ENCODE measurements at places on chromosomes 16 and 17.

DNA sequence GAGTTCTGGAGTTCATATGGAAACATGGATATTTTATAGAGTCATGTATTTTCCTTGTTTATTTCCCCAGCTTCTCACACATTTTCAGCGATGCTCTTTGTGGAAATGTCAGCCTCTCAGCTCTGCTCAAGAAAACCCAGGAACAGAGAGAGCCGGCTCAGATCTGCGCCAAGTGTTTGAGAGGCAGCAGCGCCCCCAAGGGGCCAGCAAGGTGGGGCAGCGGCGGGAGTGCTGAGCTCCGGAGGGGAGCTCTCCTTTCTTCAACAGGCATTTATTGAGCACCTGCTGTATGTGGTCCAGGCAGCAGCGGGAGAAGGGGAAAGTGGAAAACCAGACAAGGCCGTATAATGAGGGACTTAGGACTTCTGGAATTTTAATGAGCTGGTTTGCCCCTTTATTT lies 421.1 kb upstream of the C16orf82 start:
- DNase-seq: no peak

DNA sequence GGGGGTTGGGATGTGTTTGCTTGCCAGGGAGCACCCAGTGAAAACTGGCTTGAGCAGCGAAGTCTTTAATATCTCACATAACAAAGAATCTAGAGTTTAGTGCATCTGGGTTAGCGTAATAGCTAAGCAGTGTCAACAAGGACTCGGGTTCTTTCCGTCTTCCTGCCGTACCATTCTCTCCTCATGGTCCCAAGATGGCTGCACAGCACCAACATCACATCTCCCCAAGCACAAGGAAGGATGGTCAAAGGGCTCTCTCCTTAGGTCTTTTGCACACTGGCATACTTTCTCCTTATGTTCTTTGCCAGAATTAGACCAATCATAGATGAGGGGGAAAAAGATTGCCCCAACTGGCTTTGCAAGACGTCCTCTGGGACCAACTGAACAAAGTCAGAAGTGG lies 30.9 kb downstream of the CRISPLD2 start:
- DNase-seq: no peak

DNA sequence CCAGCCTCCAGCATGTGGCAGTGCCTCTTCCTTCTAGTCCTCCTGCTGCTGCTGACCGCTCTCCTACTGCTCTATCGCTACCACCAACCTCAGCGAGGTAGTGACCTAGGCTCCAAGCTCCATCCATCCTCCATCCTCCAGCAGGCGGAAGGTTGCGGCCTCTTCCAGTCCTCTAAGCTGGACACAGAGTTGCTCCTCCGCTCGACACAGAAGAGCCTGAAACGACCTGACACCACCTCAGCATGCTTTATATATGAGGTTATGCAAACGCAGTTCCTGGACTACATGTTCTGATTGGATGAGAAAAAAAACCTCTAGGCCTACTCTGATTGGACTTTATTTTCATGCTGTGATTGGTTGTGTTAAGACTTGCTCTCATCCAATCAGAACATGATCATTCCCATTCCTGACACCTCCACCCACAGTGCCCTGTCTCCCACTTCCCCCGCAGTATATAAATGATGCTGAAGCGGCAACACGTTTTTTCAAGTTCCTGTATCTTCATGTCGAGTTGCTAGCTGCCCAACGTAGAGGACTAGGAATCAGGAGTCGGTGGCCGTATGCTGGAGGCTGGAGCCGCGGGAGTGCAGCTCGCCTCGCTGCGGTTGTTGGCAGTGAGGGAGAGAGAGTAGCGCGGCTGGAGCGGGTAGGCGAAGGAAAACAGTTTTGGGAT lies 398.1 kb downstream of the KCNJ18 start:
- DNase-seq: no peak

DNA sequence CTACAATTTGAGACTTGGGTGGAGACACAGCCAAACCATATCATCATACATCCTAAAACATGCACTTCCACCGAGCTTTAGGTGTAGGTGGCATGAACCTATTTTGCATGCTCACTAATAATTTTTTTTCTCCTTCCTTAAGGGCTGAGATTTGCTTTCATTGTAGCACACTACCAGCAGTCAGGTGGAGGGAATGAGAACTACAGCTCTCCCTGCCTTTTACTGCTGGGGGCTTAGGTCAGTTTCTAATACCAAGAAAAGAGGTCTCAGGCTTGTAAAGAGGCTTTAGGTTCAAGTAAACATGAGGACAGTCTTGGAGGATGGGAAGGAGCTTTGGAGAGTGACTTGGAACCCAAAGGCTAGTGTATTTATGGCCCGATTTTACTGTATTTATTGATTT lies 22.0 kb downstream of the CFAP20 start:
- DNase-seq: no peak

GRCh38 chr17:62807812-62808575 lies at the start of gene MARCHF10:
MARCHF10 (minus strand) TSS chr17:62808314; CDS start chr17:62801735, 6,579 bp downstream.
- DNase-seq: peak; percentile 59

DNA sequence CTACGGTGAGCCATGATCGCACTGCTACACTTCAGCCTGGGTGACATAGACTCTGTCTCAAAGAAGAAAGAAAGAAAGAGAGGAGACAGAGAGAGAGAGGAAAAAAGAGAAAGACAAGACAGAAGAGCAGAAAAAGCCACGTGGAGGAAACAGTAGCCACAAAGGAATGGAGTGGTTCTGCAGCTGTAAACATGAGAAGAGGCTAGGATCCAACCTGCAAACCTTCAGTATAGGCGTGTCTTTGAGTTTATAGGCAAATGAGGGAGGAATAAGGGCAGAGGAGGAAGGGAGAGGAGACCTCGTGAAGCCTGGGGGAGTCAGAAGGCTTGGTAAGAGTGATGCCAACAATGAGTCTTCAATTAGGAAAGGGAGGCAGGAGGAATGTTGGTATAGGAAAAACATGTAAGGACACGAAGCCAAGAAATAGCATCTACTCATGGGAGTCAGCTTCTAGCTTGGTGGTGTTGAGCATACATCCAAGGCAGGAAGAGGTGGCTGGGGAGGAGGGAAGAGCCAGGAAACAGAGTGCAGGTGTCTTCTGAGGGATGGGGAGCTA lies 3.9 kb downstream of the MED9 start:
- no peak for DNase-seq

- no peak for DNase-seq
These were observed 38.2 kb downstream of the USP32 start for GRCh38 chr17:60353773-60354172.

- peak; percentile 52 for DNase-seq
These were observed 1.1 kb upstream of the SLC43A2 start for GRCh38 chr17:1629504-1630310.

- DNase-seq: peak; percentile 19
These were observed at the start of gene KIFC3 for GRCh38 chr16:57802341-57803133. KIFC3 (minus strand) TSS chr16:57802491; CDS start chr16:57798243, 4,248 bp downstream.

DNA sequence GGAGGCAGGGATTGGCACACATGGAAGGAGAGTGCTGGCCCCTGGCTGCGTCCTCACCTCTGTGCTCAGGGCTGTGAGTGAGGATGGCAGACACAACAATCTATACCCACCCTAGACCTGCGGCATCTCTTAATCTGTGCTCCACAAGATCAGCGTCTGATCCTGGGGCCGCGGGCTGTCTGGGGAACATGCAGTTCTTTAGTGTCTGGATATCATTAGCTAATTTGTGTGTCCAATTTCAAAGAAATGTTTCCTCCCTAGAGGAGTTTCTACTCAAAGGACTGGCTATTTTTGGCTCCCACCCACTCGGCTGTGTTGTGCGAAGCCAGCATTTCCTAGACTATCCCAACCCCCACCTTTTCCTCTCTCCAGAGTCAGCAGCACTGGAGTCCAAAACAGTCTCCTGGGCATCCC lies 93.8 kb downstream of the GRIN2A start:
- no peak for DNase-seq

DNA sequence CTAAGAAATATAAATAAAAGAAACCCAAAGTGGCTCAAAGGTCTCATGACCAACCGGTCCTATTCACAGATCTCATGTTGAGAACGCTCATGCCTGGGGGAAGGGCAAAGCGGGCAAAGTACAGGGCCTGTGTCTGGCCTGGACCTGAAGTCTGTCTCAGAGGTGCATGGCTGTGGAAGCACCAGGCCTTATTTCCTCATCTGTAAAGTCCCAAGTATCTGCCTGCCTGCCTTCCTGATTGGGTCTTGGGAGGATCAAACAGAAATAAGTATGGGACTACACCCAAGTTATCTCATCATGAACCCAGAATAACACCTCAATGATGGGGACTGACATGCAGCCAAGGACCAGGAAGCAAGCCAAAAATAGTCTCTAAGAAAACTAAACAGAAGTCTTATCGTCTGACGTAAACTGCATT lies 14.2 kb downstream of the AXIN2 start:
- no peak for DNase-seq

DNA sequence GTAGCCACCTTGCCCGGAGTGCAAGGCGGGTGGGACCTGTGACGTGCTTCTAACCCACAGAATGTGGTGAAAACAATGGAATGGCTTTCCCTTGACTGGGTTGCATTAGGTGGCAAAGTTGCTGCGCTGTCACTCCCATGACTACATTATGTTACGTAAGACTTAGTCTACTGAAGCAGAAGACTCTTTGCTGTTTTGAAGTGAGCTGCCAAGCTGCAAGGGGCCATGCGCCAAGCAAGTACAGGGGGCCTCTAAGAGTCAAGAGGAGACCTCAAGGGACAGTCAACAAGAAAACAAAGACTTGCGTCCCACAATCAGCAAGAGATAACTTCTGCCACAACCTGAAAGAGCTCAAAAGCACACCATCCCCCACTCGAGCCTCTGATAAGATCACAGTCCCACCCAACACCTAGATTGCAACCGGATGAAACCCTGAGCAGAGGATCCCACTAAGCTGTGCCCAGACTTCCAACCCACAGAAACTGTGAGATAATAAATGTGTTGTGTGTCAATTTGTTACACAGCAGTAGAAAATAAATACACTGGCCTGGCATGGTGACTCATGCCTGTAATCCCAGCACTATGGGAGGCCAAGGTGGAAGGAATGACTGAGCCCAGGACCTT lies 16.5 kb downstream of the ANKRD11 start:
- DNase-seq: no peak

- DNase-seq: no peak
These were observed 21.3 kb upstream of the C1QTNF8 start for GRCh38 chr16:1117176-1117900.

GRCh38 chr17:17724307-17725010 lies 43.2 kb downstream of the RAI1 start:
- no peak for DNase-seq

- no peak for DNase-seq
These were observed 6.8 kb upstream of the MMP15 start for GRCh38 chr16:58018803-58019202.

GRCh38 chr17:30796016-30796415 lies 28.5 kb downstream of the CRLF3 start:
- DNase-seq: no peak

DNA sequence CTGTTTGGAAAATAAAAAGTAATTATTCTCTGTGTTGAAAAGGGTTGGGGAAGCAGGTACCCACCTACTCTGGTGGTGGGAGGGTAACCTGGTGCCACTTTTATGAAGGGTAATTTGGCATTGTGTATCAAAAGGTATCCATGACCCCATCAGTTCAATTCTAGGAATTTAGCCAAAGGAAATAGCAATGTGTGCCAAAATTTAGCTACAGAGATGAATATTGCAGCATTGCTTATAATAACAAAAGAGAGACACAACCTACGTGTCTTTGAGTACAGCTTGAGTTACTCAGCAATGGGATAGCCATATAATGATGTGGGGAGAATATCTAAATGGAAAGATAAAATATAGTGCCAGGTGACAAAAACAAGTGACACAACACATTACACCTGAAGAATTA lies 170.7 kb downstream of the NTN1 start:
- no peak for DNase-seq

- no peak for DNase-seq
These were observed 77.4 kb downstream of the CDH13 start for GRCh38 chr16:82703871-82704768.

- DNase-seq: no peak
These were observed 1.6 kb upstream of the KREMEN2 start for GRCh38 chr16:2962334-2963073.

- DNase-seq: peak; percentile 13
These were observed 79.6 kb upstream of the TEKT1 start for GRCh38 chr17:6910987-6911603.

GRCh38 chr17:41483531-41483930 lies 2.6 kb upstream of the KRT35 start:
- DNase-seq: no peak

GRCh38 chr17:13619462-13619861 lies 17.7 kb upstream of the HS3ST3A1 start:
- no peak for DNase-seq

DNA sequence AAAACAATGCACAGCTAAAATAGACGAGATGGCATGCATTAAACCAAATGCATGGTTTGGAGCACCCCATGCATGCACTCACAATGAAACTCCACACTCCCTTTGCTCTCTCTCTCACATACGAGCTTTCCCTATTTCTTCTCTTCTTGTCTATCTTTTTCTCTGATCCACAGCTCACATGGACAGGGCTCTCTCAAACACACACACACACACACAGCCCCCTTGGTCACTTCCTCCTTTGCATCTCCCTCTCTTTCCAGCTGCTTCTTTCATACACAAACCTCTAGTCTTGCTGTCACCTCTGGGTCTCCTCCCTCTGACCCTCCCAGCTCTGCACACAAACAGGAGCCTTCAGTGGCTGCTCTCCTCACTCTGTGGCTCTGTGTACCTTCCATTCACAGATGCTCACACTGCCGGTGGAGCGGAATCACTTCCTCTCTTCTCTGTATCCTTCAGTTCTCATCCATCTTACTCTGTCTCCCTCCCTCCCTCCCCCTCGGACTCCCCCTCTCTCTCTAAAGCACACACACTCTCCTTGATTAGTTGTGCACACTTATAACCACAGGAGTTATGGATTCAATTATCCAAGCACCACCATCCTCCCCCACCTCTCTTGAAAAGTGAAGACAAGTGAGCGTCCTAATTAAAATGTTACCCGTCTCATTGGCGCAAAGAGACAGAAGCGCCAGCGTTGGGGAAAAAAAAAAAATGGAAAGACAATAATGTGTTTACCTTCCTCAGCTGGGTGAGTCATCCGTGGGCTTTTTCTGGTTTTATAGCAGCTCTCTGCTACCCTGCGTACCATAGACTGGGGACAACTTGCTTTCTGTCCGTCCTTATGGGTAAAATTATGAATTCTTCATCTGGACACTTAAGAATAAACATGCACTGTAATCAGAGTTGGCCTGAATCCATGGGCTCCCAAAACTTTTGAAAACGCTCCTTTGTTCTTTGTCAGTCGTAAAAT lies 90.8 kb downstream of the SHISA6 start:
- no peak for DNase-seq

DNA sequence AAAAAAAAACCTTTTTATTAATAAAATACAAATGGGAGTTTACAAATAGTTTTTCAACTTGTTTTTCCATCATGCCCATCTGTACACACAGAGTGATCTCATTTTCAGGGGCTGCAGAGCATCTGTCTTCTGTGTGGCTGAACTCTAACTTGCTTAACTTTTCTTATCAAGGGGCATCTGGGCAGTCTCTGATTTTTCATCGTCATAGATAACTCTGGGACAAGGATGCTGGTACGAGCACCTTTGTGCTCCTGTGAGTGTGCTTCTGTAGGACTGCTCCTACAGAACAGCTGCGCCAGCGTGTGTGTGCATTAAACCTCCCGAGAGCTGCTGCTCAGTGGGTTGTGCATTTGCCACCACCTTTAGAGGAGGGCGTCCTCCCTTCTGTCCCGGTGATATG lies 34.6 kb upstream of the TAC4 start:
- DNase-seq: no peak

- DNase-seq: no peak
These were observed 69.0 kb downstream of the RAP1GAP2 start for GRCh38 chr17:2865228-2865627.

Data from NCI-H1930 (cell line).